ENCODE measurements at places on chromosomes 3 and 15.

DNA sequence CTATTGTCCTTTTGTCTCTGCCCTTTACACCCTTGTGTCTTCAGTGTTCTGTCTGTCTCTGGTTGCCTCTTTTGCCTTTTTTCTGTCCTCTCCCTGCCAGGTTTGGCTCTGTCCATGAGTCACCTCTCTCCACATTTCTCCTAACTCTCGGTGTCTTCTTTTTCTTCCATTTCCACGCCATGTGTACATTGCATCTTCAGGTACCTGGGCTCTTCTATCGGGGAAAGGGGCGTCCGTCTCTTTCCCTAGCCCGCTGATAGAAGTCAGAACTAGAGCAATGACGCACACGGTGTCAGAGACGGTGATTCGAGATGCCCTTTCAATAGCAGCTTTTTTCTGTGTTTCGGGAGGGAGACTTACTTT, 641 bp downstream of the OPA1 start:
- DNase-seq: peak; percentile 12

GRCh38 chr3:127630811-127631714, 2.1 kb downstream of the PODXL2 start:
- no peak for DNase-seq

GRCh38 chr3:110624576-110624975, 447.0 kb upstream of the NECTIN3 start:
- DNase-seq: no peak

DNA sequence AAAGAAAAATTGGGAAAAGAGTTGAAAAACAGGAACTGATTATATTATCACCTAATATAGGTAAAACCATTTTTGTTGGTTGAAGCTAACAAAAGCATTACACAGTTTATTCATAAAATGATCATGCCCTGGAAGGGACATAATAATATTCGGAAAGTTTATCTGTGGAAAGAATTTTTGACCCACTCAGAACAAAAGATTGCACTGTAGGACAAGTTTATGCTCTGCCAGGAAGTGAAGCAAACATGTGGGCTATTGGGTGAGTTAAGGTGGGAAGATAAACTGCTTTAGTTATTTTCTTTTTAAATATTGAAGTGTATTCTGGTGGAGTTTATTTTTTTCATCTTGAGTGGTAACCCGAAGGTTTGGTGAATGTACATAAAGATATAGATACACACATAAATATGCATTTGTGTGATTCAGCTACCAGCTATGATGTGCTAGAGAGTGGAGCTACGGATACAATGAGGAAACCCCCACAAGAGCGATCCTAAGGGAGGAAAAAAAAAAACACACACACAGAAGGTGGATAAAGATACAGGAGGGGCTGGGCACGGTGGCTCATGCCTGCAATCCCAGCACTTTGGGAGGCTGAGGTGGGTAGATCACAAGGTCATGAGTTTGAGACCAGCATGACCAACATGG, 506.4 kb upstream of the THBS1 start:
- DNase-seq: no peak

GRCh38 chr3:72655723-72656122, 192.5 kb downstream of the SHQ1 start:
- DNase-seq: no peak

- no peak for DNase-seq
Observed at GRCh38 chr3:81967393-81967792, 205.9 kb upstream of the GBE1 start.

DNA sequence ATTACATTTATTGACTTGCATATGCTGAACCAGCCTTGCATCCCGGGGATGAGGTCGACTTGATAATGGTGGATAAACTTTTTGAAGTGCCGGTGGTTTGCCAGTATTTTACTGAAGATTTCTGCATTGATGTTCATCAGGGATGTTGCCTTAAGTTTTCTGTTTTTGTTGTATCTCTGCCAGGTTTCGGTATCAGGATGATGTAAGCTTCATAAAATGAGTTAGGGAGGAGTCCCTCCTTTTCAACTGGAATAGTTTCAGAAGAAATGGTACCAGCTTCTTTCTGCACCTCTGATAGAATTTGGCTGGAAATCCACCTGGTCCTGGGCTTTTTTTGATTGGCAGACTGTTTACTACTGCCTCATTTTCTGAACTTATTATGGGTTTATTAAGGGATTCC, 250.8 kb downstream of the TBC1D5 start:
- DNase-seq: no peak

DNA sequence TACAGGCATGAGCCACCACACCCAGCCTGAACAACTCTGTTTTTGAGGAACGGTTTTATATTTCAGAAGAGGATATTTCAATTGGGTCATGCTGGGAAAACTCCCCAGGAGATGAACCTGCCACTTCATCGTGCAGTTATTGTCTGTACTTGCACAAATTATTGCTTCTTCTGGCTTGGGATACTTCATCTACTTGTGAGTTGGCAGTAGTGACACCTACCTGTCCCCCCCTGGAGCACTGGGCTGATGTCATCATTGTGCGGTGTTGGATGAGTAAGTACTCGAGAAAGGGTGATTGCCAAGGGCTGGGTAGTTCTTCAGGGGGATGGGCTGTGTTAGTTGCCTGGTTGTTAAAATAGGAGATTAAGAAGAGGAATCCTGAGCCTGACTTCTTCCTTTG, 85.1 kb upstream of the SAMMSON start:
- DNase-seq: no peak

- no peak for DNase-seq
Observed at GRCh38 chr3:99920481-99921376, 103.1 kb downstream of the CMSS1 start.

- DNase-seq: no peak
Observed at GRCh38 chr3:22012471-22012870, 261.5 kb upstream of the ZNF385D start.

- DNase-seq: no peak
Observed at GRCh38 chr3:59237121-59237520, 187.3 kb upstream of the CFAP20DC start.

- no peak for DNase-seq
Observed at GRCh38 chr3:159693226-159693625, 295.4 kb upstream of the IL12A start.

- no peak for DNase-seq
Observed at GRCh38 chr3:112132554-112132953, 494 bp downstream of the GCSAM start.

- no peak for DNase-seq
Observed at GRCh38 chr3:73513260-73513659, 111.5 kb downstream of the PDZRN3 start.

DNA sequence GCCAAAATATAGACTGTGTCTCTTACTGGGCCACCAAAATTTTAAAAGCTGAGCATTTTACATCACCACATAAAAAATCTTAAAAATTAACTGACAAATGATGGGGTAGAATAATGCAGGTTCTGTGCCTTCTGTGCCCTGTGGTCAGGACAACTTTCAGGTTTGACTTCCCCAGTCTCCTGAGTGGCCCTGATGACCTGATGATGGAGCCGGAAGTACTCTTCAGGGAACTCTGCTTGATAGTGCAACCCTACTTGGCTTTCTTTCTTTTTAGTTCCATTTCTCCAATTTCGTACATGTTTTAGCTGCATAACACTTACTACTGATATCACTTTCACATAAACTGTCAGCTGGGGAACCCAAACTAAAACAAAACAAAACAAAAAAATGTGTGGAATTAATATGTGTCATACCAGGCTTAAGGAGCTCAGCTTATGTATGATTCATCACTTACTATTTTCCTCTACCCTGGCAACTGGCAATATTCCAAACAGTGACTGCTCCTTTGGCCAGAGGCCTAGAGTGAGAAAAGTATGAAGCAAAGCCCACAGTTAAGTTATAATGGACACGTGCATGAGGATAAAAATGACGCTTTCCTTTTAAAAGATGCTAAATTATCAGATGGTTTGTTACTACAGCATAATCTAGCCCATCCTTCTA, 194.3 kb downstream of the BCHE start:
- peak; percentile 54 for DNase-seq

DNA sequence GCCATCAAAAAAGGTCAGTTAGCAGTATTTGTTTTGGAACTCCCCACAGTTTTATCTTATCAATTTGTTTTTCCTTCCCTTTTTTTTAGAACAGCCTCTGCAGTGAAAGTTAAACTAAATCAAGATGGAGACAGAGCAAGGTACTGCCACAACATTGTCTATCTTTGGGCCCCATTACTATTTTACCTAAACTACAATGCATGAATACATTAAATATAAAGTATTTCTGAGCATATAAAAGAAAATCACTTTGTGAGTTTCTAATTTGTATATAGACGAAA, 139.5 kb downstream of the MEIS2 start:
- no peak for DNase-seq

GRCh38 chr3:188662214-188662613, 508.3 kb downstream of the LPP start:
- DNase-seq: no peak

DNA sequence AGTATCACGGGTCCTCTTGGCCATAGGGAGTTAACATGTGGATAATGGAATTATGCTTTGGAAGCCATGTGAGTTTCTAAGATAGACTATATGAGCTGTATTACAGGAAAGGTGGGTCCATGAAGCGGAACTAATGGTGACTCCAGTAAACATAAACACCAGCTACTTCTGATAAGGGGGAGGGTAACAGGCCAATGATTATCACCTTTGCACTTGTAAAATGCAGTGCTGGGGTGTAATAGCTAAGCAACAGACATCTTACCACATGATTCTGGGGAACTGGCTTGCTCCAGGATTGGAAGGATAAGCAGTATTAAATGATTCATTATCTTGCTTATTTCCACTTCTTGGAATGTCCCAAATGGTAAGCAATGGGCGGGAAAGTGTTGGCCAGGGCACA, 61.4 kb upstream of the CD47 start:
- DNase-seq: no peak

DNA sequence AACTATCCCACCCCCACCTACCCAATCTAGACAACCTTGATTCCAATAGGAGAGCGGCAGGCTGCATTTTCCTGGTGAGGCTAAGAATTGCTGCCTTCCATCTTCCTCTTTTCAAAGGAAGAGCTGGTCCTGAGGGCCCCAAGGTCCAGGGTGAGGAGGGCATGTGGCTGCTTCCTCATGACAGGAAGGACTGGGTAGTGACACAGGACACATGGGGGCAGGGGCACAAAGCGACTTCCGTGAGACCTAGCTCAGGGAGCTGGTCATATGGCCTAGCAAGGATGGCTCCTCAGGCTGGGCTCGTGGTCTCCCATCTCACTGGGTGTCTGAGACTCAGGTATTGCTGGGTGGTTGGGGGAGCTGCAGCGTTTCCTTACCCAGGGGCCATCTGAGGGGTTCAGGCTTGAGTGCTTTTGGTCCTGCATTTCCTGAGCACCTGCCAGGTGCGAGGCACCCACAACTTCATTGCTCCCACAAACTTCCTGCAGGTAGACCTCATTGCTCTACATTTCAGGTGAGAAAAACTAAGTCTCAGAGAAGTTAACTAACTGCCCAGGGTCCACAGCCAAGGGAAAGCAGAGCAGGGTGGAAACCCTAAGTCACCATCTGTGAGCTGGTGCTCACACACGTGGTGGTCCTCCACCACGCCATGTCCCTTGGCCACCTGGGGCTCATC, 160.0 kb upstream of the TLE3 start:
- no peak for DNase-seq

DNA sequence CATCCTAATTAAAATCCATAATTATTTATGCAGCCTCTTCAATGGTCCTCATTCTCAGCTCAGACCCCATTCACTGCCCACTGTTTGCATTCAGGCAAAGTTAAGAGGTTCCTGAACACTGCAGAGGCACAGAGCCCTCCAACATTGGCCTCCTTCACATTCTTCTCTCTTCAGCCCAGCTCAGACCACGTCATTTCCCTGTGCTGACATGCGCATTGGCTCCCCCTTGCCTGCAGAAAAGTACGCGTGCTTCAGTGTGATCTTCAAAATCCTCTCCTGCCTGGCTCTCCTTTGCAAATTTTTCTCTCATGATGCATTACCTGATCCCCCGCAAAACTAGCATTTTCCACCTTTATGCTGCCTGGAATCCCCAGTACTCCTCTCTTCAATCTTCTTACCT, 552.3 kb downstream of the NTRK3 start:
- DNase-seq: no peak

- DNase-seq: no peak
Observed at GRCh38 chr15:36897834-36898233, 202.5 kb downstream of the MEIS2 start.

DNA sequence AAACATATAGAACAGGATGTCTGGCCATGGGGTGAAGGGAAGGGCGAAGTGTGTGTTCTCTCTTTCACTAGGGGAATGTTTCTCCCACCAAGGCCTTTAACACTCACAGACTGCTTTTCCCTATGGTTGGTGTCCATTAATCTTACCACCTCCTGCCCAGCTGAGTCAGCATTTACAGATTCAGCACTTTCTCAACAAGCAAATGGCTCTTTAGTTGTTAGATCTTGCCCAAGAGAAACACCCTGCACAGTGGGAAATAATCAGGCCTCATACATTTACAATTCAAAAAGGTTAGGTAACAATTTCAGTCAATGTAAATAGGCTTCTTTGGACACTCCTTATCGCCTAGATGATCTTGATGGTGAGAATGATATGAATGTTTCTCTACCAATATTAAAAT, 418.2 kb downstream of the EPHA3 start:
- DNase-seq: no peak

- no peak for DNase-seq
Observed at GRCh38 chr3:94024385-94024784, 4.0 kb downstream of the STX19 start.

DNA sequence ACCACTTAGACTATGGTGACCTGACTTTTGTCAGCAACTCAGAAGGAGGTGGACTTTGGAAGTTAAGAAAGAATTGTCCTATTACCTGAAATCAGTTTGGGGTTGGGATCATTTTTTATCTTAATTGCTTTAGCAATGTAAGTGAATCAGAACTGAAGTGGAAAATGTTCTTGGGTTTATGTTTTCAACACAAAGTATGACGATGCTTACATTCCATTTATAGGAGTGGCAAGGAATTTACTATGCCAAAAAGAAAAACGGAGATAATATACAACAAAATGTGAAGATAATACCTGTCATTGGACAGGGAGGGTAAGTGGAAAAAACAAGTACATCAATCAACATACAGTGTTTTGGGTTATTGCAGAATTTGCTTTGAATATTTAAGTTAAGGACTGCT, 116.1 kb downstream of the PDE8A start:
- DNase-seq: no peak

GRCh38 chr3:160982491-160982890, 122.7 kb downstream of the B3GALNT1 start:
- DNase-seq: no peak

DNA sequence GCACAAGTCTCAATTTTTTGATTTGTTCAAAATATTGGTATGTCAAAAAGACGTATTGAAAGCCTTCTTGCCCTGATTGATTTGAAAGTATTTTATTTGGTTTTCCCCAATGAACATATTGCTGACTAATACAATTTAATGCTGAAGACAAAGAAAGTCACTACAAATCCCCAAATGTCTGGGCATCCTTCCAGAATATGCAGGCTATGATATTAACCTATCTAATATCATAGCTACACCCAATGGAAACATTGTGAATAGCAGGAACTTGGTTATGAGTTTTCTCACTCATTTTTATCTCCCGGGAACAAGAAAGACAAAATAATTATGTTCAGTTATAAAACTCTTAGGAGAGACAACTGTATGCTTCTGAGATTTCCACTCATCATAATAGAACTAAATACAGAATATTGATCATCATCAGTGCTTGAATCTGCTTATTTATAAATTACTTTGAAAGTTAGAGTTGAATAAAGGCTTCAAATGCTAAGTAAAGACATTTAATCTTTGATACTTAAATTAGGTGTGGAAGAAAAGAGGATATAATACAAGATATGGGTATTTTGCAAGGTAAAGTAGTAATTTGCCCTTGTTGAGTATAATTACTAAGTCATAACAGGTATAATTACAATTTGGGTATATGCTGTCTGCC, 483.9 kb downstream of the RBMS3 start:
- no peak for DNase-seq

All from HTR-8/SVneo (cell line).